ENCODE measurements at places on chromosomes 5 and 9. TPM values are rescaled to one million over a fixed set of nuclear protein-coding genes. Genes with fewer than 3 reads are reported as not detected.

DNA sequence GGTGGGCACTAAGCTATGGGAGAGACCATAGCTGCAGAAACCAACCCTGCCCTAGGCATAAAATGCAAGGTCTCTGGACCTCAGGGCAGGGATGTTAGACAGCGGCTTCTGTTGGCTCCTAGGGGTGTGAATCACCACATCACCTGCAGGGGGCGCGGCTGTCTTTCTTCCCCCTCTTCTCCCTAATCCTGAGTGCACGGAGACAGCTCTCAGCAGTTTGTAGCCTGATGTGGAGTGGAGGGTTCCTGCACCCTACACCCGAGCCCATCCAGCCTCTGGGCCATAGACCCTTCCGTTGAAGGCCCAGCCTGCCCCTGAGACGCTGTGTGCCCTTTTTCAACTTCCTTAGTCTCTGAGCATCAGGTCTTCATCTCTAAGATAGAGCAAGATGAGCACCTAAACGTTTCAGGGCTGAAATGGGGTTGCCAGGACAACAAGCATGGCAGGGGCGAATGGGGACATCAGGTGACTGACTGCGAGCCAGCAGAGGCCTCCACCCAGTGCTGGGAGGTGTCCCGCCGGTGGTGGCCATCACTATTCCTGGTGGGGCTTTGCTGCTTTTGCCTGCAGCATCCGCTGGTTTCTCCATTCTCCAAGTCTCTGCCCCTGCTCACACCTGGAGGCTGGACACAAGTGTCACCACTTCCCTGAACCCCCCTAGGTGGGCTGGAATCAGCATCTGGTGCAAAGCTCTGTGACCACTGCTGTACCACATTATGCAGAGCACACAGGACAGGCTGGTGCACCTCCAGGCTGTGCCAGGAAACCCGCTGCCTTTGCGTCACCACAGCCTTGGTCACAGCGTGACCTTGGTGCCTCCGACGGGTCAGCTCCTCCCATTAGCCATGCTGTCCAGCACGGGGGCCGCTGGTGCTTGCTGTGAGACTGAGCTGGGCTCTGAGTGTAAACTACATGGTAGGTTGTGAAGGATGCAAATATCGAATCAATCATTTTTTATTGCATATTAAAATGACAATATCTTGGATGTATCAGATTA is 2.5 kb upstream of the SEC16A start:
- DNase-seq: peak; percentile 85

GRCh38 chr9:128310461-128310860 is 11.8 kb downstream of the TRUB2 start:
- DNase-seq: peak; percentile 46

- no peak for DNase-seq
Measured at GRCh38 chr5:168680395-168680794, 101.2 kb upstream of the PANK3 start.

DNA sequence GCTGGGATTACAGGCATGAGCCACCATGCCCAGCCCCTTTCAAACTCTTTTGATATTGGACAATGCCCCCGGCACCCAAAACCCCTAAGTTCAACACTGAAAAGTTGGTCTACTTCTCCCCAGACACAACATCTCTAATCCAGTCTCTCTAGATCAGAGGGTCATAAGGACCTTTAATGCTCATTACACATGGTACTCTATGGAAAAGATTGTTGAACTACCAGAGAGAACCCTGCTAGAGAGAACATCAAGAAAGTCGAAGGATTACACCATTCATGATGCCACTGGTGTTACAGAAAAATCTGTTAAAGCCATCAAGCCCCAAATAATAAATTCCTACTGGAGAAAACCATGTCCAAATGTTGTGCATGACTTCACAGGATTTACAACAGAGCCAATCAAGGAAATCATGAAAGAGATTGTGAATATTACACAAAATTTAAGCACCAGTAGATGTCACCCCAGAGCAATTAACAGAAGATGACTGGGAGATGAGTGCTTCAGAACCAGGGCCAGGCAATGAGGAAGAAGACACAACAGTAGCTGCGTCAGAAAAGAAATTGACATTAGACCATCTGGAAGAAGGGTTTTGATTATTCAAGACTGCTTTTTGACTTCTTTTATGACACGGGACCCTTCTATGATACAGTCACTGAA is 28.3 kb upstream of the NIPAL4 start:
- DNase-seq: no peak

DNA sequence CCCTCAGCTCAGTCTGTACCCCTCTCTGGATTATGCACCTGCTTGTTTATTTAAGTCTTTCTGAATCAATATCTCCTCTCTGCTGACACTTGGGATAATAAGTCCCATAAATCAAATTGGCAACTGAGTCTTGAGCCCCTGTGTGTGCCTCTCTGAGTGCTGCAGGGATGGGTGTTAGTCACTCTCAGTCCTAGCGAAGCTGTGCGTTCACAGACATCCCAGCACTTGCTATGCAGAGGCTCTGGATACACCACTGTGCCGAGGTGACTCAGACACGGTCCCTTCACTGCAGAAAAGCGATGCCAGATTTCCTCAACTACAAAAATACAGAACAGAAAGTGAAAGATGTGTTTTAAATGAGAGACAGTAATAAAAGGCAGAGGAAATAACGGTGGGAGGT is 4.1 kb upstream of the KCNMB1 start:
- no peak for DNase-seq

DNA sequence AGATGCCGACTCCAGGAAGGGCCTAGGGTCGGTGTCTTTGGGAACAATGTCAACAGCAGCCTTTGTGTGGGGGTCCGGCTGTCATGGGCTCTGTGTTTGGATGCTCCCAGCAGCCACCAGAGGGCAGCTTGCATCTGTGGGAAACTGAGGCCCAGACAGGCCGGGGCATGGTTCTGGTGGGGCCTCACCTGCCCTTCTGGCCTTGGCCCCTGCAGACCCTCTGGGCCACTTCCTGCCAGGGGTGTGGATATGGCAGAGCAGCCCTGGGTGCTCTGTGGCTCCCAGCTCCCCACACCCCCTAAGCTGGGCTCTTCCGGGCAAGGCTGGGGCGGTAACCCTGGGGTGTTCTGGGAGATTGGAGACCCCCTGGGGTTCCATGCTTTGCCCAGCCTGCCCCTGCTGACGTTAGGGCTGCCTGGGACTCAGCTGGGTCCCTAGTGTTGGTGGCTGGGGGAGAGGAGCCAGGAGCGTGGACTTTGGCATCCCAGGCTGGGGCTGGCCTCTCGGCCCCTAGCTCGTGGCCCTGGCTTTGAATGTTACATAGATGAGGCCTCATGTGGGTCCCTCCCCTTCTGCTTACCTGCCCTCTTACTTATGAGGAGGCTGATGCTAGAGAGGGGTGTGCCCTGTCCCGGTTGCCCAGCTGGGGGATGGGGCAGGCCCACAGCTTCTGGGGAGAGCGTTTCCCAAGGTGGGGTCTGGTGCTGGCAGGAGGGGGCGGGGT is 38.3 kb downstream of the RXRA start:
- no peak for DNase-seq

GRCh38 chr9:93676310-93677047 is 100.1 kb downstream of the PHF2 start:
- peak; percentile 7 for DNase-seq

GRCh38 chr5:36481454-36482120 is 124.8 kb upstream of the SLC1A3 start:
- no peak for DNase-seq

GRCh38 chr5:23522553-23522952 is 15.1 kb downstream of the PRDM9 start:
- no peak for DNase-seq

DNA sequence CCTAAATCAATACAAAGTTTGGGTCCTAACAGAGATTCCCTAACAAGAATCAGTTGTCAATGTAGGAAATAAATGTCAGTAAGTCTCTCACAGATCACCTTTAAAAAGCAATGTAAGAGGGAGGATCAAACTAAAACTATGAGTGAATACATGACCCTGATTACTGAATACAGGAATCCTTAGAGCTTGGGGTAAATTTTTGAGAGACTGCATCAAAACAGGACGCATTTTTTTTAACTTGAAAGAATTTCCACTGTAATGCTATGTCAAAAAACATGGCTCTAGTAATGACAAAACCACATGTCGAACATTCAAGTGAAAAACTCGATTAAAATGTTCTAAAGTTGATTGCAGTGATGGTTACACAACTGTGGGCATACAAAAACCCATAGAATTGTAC is 21.9 kb downstream of the ZDHHC21 start:
- no peak for DNase-seq

DNA sequence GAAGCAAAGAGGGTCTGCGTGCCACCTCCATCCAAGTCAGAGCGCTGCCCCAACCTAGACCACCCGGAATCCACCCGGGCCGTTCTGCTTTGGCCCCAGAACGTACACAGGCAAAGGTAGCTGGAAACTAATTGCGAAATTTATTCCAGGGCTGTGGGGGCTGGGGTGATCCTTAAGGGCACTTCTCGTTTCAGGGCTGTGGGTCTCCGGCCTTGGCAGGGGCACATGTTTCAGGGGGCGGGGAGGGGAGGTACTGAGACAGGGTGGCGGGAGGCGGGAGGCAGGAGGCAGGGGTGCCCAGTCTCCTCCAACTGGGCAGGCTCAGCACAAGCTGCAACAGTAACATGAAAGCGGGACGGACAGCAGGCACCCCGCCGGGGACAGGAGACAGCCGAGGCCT is 26.1 kb downstream of the NR5A1 start:
- DNase-seq: no peak

- DNase-seq: no peak
Measured at GRCh38 chr5:82917584-82917983, 159.6 kb downstream of the TMEM167A start.

DNA sequence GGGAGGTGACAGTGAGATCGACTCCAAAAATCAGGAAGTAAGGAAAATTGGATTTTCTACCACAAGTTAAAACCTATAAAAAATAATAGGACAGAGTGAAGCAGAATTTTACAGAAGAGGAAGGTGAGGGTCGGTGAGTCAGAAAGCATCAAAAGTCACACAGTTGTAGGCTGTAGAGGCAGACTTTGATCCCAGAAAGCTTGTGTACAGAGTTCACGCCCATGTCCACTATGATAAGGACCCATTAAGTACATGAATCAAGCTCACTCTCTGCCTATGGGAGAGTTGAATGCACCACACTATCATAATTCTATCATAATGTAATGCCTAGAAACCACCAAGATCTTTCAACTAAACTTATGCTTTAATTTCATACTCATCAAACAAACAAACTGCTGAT is 291.2 kb downstream of the PRELID2 start:
- DNase-seq: no peak

DNA sequence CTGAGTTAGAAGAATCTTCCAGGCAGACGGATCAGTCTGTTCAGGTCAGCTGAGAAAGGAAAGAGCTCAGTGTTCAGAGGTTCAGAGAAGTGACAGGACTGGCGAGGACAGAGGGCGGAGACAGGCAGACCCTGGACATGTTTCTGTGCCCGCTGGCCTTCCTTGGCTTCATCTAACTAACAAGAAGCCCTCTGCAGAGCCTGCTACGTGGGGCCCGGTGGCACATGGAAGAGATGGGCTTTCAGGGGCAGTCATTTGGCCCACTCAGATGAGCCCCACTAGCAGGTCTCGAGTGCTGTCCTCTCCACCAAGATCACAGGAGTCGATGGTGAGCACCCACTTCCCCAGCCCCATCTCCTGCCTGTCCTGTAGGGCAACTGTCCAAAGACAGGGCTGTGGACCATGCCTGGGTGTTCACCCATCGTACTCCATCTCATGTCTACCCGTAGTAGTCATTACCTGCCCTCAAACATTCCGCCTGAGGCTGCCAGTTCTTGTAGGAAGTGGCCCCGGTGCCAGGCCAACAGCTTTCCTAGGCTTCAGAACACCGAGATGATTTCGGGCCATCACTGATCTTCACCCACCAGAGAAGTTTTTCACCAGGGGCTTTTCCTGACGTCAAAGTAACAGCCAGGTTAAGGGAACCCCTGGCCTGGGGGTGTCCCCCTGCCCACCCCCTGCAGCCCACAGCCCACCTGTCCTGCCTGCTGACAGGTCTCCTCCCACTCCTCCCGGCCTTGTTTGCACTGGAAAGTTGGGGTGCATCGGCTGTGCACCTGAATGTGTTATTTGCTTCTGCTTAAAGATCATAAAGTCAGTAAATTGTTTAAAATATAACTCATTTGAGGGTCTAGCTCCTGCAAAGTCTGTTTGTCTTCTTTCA is 14.0 kb downstream of the IRX2 start:
- DNase-seq: no peak

DNA sequence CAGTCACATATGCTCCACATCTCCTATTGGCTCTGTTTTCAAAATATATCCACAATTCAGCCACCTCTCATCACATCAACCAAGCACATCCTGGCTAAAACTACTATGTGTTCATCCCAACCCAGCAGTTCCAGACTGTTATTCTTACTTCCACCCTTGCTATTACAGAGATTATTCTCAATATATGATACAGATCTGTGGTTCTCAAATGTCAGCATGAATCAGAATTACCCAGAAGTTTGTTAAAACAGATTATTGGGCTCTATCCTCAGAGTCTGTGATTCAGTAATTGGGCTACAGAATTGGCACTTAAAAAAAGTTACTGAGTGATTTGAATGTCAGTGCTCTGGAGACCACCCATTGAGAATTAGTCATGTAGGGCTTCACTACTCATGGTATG is 78.8 kb upstream of the IZUMO3 start:
- DNase-seq: no peak

GRCh38 chr5:10752451-10752850 is 8.6 kb downstream of the DAP start:
- DNase-seq: no peak

FBLL1 gene
- not detected for total RNA-seq

TUSC1 gene
- 9.2 TPM for total RNA-seq

GABRA1 gene
- not detected for total RNA-seq

SLCO4C1 gene
- 0.22 TPM for total RNA-seq

PIP5K1B gene
- 71.9 TPM for total RNA-seq

OR2Y1 gene
- not detected for total RNA-seq

PLAC8L1 gene
- 0.49 TPM for total RNA-seq

FOXI1 gene
- total RNA-seq: not detected

ELAVL2 gene
- 0.08 TPM for total RNA-seq

SLC34A1 gene
- total RNA-seq: not detected

KLHL3 gene
- total RNA-seq: 26.3 TPM

SH3GLB2 gene
- total RNA-seq: 33.9 TPM

FOXD4L6 gene
- not detected for total RNA-seq

Data from left ventricle myocardium inferior (tissue), 1 donor.